CD8-positive, alpha-beta memory T cell (primary cell): ENCODE measurements at places on chromosomes 11 and 22. TPM values are rescaled to one million over a fixed set of nuclear protein-coding genes. Genes with fewer than 3 reads are reported as not detected.

GDPD4 gene
- not detected for total RNA-seq

OR8A1 gene
- total RNA-seq = not detected

DNA sequence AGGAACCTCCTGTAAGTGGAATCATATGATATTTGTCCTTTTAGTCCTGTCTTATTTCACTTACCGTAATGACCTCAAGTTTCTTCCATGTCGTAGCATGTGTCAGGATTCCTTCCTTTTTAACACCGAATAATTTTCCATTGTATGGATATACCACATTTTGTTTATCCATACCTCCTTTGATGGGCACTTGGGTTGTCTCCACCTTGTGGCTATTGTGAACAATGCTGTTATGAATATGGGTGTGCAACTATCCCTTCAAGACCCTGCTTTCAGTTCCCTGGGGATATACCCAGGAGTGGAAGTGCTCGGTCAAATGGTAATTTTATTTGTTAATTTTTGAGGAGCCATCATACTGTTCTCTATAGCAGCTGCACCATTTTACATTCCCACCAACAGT, 244.9 kb upstream of the BLID start:
- no peak for DNase-seq
- H3K4me3 ChIP-seq = no peak overlapping the region
- no peaks in the 10 kb centered on the region for H3K27me3 ChIP-seq
- H3K36me3 ChIP-seq = no peaks in the 10 kb centered on the region
- H3K27ac ChIP-seq = no peak overlapping the region

- no peak for DNase-seq
- H3K4me1 ChIP-seq = no peaks in the 10 kb centered on the region
- no peaks in the 10 kb centered on the region for H3K36me3 ChIP-seq
- H3K4me3 ChIP-seq = no peak overlapping the region
Observed at GRCh38 chr11:45368697-45369096, 82.6 kb upstream of the SYT13 start.
